ENCODE measurements at places on chromosomes 1 and 21.

DNA sequence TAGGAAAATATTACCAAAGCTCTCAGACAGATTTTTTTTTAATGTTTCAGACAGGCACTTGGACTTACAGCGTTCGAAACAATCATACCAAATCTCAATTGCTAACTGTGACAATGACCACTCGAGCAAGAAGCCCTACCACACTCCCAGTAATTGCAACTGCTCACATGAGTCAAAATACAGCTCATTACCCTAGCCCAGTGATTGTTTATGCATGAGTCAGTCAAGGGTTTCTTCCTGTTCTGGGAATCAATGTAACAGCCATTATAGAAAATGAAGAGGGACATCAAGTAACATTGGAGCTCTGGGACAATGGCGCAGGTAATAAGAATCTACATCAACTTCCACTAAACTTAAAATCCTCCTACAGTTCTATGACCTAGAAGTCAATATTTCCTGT is 56.1 kb upstream of the SH3GLB1 start:
- no peak for DNase-seq

GRCh38 chr1:118317842-118318614 is 133.0 kb upstream of the SPAG17 start:
- no peak for DNase-seq

- no peak for DNase-seq
These were observed 28.0 kb downstream of the SLAMF1 start for GRCh38 chr1:160618763-160619274.

GRCh38 chr21:46021978-46022544 is 40.5 kb downstream of the COL6A1 start:
- no peak for DNase-seq

GRCh38 chr1:87972811-87973210 is 644.1 kb downstream of the LMO4 start:
- no peak for DNase-seq

DNA sequence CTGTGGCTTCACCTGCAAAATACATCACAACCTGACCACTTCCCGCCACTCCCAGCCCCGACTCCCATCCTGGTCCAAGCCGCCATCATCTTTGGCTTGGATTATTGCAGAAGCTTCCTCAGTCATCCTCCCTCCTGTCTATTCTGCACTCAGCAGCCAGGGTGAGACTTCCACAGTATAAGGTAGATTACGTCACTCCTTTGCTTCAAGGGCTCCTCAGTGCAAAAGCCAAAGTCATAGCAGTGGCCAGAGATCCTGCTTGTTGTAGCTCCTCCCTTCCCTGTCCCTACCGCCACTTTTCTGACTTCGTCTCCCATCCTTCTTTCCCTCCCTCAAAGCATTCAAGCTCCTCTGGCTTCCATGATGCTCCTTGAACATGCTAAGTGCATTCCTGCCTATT is 152.8 kb downstream of the GRIK3 start:
- DNase-seq, result no peak

- no peak for DNase-seq
These were observed 522.4 kb upstream of the ZRANB2 start for GRCh38 chr1:71603044-71603776.

GRCh38 chr1:26027716-26028489 is 6.3 kb downstream of the EXTL1 start:
- no peak for DNase-seq

DNA sequence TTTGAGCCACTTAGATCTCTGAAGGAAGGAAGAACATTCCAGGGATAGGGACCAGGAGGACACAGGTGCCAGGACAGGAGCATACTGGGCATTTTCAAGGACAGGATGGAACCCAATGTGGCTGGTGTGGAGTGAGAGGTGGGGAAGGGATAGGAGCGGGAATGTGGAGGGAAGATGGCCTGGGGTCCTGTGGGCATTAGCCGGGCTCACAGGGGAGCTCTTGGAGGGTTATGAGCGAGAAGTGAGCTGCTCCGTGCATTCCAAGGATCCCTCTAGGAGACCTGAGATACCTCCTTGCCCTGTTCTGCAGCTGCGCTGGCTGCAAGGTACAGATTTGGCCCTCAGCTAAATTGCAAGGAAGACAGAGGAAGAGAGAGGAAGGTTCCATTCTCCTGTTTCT is 87.5 kb downstream of the IER5 start:
- DNase-seq, result no peak

DNA sequence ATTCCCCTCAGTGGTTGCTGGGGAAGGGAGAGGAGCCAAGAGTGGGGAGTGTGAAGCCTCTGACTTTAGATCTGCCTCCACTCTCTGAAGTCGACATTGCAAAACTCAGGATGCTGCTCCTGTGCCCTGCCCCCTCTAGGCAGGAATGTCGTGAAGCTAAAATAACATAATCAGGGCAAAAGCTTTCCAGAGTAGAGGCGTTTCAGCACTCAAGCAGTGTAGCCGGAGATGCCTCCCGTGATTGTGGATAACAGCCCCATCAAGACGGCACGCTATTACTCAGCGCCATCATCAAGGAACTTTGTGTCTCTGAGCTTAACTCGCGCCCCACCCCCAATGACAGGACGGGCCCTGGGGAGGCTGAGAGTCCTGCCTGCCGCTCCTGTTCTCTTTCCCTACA is 60.0 kb downstream of the FBXO2 start:
- DNase-seq, result peak; percentile 41

DNA sequence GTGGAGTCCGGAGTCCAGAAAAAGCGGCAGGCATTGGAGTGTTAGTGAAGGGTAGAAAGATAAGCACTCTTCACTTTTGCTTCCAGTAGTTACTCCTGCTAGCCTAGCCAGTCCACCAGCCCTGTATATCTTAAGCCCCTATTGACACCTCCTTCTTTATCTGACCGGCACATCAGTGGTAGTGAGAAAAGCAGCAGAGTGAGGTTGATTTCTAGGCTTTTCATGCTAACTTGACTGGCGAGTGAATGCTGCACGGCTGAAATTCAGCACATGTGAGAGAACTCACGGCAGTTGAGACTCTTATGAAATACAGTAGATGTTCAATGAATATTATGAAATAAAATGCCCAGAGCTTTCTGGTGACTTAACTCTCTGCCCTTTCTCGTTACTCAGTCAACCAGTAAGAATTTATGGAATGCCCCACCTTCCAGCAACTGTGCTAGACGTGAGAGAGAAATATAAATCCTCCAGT is 128.2 kb downstream of the CACHD1 start:
- peak; percentile 12 for DNase-seq

DNA sequence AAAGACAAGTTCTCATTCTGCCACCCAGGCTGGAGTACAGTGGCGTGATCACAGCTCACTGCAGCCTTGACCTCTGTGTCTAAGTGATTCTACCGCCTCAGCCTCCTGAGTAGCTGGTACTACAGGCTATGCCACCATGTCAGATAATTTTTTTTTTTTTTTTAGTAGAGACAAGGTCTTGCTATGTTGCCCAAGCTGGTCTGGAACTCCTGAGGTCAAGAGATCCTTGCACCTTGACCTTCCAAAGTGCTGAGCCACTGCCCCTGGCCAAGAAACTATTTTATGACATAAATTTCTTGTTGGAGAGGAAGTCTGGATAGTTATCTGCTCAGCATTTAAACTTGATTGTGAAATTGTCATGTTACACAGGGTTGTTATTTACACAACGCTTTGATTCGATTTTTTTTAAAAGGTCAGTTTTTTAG is 2.1 kb downstream of the SCCPDH start:
- no peak for DNase-seq

GRCh38 chr21:9772348-9772672 is 749.1 kb upstream of the TPTE start:
- DNase-seq, result no peak

- peak; percentile 44 for DNase-seq
These were observed 5.1 kb downstream of the CASZ1 start for GRCh38 chr1:10791105-10791951.

DNA sequence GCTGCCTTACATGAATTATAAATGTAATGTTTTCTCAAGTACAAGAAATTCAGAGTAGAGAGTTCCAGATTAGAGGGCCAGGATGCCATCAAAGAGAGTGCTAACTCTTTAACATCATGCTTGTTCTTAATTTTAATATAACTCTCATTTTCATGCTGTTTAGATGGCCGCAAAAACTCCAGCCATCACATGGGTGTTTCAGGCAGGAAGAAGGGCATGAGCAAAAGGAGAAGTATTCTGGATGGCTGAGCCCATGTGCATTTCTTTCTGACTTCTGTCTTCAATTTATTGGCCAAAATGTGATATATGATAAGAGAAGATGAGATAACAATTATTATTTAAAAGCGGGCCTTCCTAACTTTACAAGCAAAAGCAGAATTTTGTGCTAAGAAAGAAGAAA is 1328.6 kb downstream of the MRPL39 start:
- DNase-seq, result no peak

DNA sequence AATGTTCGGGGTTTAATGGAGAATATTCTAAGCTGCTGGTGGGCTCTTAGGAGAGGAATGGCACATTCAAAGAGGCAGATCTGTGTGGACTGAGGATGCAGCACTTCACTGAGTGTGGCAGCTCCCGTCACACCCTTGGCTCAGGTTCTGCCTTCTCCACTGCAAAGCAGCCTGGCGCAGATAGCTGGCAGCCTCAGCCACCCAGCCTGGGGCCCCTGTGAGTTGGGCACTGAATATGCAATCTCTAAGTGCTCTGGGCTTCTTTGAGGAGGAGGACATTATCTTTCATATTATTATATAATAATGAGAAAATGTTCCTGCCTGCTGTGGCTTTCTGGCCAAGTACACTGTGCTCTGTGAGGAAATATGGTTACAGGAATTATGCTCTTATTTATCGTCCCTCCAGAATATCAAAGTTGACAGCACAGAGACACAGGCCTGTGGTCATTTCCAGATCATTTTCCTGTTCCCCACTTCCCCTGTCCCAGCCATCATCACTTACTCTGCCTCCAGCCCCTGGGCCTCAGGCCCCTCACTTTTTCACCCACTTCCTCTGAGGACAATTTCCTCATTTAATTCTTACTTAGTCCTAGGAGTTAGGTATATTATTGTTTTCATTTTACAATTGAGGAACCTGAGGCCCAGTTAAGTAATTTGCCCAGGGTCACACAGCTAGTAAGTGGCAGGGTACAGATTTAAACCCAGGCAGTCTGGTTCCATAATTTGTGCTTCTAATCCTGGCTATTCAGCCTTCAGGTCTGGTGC is 53.6 kb downstream of the MAB21L3 start:
- DNase-seq, result no peak

DNA sequence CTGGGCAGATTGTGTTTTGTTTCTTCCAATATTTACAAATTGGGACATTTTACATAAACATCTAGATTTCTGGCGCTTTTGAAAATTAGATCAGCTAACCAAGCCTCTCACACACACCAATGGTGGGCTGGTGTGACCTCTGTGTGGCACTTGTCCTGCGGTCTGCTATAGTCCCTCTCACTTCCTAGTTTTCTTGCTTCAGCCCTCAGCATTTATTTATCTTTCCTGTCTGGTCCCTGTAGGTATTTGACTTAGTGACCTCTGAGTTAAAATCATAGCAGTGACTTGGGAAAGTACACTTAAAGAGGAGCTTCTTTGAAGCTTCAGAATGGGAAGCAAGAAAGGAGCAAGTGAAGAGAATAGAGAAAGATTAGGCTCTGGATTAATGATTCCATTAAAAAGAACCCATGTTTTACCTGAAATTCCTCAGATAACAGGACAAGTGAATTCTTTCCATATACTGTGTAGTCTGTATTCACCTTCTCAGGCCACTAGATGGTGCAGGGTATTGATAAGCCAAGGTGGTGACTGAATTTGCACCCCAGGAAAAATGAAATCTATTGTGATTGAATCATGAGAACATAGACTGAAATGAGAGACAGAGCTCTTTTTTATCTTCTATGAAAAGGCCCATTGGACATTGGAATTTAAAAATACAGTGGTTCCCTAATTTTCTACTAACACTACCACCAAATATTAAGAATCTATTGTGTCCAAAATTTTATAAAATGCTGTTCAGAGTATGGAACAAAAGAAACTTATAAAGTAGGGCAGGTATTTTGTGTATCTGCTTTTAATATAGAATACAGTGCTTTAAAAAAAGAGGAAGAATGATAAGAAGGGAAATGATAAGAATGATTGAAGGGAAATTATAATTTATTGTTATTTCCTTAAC is 7.1 kb upstream of the DIPK1A start:
- no peak for DNase-seq

Data from nephron progenitor cell (in vitro differentiated cells).